ENCODE measurements at places on chromosomes 1 and 21.
A peak's percentile ranks its signal among the peaks of the same experiment; 100 is the strongest.

DNA sequence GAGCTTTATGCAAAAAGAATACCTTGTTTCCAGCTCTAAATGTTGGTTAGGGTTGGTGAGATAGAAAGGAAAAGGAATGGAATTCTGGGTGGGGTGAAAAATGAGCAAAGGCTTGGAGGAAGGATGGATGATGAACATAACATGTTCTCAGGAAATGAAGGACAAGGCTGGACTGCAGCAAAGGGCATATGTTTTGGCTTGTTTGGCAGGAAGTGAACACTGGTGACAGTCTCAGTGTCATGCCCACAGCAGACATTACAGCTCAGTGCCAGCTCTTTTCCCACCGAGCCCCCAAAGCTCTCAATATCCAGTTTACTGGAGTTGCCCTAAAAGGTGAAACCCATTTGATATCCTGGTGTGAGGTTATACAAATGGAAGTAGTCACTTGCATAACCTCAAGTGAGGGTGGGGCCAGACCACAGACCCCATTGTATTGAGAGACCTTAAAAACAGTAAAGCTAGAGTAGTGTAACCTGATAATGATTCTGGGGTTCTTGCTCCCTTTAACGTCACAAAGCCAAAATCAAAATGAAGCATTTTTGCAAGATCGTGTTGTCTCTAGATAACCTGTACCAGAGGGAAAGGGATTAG lies 270.6 kb downstream of the NFIA start:
- ATAC-seq = no peak

GRCh38 chr1:203090421-203091198 lies 4.8 kb upstream of the MYOG start:
- no peak for ATAC-seq

DNA sequence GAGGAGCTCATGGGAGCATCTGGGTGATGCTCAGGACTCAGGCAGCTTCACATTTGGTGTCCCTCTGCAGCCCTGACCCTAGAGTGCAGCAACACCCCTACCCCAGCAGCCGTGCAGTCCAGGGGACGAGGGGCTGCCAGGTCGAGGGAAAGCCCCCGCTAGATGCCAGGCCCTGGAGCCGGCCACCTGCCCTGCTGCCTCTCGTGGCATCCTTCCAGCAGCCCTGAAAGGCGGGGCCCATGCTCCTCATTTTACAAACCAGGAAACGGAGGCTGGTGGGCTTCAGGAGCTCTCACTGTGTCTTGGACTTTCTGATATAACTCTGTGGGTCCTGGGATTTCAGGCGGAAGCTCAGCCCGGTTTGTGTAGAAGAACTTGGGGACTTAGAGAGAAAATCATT lies 120.5 kb upstream of the WNT4 start:
- ATAC-seq = no peak

- ATAC-seq = no peak
Observed at GRCh38 chr1:5743435-5744095, 248.7 kb downstream of the NPHP4 start.

DNA sequence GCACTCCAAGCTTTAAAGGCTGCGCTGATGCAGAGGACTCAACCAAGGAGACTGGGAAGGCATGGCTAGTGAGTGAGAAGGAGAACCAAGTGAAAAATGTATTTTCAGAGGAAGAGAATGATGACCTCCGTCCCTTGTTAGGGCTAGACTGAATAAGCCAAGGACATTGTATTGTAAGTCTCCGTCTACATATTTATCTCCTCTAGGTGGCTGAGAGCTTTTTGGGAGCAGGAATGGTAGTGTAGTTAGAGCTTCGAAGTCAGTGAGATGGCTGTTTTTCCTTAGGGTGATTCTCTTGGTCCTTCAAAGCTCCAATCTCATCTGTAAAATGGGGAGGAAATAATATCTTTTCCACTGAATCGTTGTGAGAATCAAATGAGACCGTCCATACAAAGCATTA lies 37.6 kb downstream of the ZBTB40 start:
- no peak for ATAC-seq

- ATAC-seq = peak; percentile 84
Observed at GRCh38 chr1:8097077-8097799, 71.1 kb upstream of the ERRFI1 start.

DNA sequence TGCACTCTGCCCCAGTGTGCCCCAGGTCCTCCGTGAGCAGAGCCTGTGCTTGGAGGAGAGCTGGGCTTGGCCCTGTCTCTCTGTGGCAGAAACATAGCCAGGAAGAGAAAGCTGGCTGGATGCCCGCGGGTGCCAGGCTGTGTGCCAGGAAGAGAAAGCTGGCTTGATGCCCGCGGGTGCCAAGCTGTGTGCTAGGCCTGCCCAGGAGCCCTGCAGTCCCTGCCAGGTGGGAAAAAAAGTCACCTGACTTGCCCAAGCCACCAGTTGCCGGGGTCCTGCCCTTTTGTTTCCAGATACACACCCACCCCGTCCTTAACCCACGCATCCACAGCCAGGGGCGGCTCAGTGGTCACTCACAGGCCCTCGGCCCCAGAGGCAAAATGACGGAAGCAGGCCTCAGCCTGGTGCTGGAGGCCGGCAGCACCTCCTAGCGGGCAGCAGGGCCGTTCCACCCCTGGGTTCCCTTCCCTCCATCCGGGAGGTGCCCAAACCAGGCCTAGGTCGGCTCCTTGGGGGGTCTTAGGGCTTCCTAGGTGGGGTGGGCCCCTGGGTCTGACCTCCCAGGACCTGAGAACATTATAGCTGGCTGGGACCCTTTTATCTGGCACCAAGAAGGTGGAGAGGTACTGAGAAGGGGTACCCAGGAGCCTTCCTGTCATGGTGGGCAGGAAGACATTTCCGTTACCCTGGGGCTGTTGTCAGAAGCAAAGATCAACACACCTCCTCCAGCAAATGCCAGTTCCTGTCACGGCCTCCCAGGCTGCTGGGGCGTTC lies 9.1 kb downstream of the ITGB2 start:
- ATAC-seq = peak; percentile 46

- ATAC-seq = peak; percentile 89
Observed at GRCh38 chr1:108152782-108153222, 47.3 kb downstream of the SLC25A24 start.

- ATAC-seq = no peak
Observed at GRCh38 chr21:46421756-46422555, 36.7 kb upstream of the DIP2A start.

- ATAC-seq = no peak
Observed at GRCh38 chr1:165826565-165827267, 698 bp upstream of the UCK2 start.

DNA sequence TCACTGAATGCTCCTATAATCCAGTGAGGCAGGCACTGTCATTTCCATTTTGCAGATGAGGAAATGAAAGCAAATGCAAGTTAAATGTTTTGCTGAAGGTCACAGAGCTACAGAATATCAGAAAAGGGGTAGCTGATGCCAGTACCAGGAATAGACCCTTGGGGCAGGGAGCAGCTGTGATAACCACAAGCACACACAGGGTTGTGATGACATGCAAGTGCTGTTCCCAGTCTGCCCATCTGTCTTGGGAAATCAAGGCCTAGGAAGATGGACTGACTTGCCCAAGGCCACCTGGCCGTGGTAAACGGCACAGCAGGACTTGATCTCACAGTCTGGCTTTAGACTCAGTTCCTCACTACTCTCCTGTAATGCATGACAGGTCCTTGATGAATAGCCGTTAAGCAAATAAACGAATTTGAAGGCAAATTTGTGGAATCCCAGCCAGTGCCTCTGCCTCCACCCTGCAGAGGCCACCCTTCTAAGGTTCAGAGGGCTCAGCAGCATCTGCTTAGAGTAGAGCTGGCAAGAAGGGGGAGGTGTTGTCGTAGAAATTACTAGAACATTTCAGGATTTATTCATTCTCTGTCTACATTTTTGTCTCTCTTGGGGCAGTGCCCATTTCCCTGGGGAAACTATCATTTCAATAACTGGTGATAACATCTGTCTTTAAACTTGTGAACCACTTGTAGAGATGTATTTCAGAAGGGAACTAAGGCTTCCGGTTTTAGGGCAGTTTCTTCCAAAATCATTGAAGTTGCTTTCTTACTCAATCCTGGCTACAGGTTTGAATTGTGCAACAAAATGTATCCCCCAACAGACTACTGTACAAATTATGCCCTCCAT lies 53.2 kb upstream of the MRPS6 start:
- ATAC-seq = peak; percentile 84

DNA sequence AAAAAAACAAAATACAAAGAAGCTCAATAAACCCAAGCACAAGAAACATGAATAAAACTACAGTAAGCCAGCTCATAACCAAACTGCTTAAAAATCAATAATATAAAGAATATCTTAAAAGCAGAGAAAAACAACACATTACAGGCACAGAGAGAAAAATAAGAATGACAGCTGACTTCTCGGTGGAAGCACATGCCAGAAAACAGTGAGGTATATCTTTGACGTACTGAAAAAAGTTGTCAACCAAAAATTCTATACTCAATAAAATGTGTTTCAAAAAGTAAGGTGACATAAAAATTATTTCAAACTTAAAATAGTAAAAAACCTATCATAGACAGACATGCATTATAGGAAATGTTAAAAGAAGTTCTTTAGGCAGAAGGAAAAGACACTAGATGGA lies 33.3 kb downstream of the ZZZ3 start:
- no peak for ATAC-seq

- no peak for ATAC-seq
Observed at GRCh38 chr1:175158170-175158591, 34.4 kb downstream of the KIAA0040 start.

GRCh38 chr1:239804266-239804665 lies 287.4 kb upstream of the FMN2 start:
- ATAC-seq = no peak

- no peak for ATAC-seq
Observed at GRCh38 chr1:4978660-4979390, 324.4 kb downstream of the AJAP1 start.

GRCh38 chr1:98035602-98036002 lies 114.8 kb upstream of the DPYD start:
- no peak for ATAC-seq

- ATAC-seq = no peak
Observed at GRCh38 chr1:179083533-179083932, 1.7 kb downstream of the TOR3A start.
